ENCODE measurements at places on chromosomes 3 and 15. TPM values are rescaled to one million over a fixed set of nuclear protein-coding genes. Genes with fewer than 3 reads are reported as not detected.

GRCh38 chr3:49618412-49618811 lies 55.7 kb upstream of the APEH start:
- no peak for DNase-seq

DNA sequence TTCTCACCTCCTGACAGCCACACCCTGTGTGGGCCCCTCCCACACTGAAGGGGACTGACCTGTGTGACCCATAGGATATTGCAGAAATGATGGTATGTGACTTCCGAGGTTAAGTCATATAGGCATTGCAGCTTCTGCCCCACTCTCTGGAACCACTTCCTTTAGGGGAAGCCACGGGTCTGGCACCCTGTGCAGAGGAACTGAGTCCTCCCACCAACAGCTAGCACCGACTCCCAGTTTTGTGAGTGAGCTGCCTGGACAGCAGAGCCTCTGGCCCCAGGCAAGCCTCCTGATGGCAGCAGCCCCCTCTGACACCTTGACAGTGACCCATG lies 24.6 kb upstream of the SLC6A6 start:
- no peak for DNase-seq

DNA sequence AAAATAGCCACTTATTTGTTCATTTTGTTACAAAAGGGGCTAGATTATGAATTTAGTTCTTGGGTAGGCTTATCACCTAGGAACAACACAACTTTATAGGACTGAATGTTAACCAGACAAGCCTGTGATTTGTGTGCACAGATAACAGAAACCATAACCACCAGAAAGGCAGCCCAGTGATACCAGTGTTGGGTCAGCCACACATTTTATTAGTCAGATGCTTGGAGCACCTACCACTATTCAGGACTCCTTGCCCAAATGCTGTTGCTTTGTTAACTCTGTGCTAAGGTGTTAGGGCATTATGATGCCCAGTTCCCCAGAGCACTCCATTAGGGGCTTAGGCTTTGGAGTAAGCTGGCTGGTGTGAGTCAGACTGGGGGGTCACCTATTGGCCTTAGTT lies 22.5 kb downstream of the PLCL2 start:
- no peak for DNase-seq

GRCh38 chr3:10460951-10461545 lies 44.3 kb downstream of the ATP2B2 start:
- no peak for DNase-seq

DNA sequence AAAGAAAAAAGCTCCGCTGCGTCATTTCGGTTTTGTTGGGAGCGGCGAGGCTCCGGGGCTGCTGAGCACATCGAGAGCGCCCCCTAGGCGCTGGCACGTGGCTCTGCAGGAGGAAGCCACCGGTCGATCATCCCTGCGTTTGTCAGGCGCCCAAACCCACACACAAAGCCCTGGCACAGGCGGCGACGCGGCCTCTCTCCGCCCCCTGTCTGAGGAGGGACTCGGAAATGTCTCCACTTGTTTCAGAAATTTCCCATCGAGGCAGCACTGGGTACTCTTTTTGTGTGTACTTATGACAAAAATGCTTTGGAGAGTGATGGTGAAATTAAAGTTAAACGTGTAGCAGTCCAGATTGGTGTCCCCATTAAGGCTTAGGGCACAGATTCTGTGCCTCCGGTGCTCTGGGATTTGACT lies 407.3 kb upstream of the ONECUT1 start:
- DNase-seq: no peak

DNA sequence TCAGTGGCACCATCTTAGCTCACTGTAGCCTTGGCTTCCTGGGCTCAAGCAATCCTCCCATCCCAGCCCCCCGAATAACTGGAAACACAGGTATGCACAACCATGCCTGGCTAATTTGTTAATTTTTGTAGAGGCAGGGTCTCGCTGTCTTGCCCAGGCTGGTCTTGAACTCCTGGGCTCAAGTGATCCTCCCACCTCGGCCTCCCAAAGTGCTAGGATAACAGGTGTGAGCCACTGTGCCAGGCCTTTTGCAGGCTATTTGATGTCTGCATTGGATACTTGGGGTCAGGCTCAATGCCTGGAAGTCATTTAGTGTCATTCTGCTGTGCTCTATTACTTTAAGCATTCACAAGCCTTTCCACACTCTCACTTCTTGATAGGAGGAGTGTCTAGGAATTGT lies 17.6 kb downstream of the LIMD1 start:
- DNase-seq: no peak

DNA sequence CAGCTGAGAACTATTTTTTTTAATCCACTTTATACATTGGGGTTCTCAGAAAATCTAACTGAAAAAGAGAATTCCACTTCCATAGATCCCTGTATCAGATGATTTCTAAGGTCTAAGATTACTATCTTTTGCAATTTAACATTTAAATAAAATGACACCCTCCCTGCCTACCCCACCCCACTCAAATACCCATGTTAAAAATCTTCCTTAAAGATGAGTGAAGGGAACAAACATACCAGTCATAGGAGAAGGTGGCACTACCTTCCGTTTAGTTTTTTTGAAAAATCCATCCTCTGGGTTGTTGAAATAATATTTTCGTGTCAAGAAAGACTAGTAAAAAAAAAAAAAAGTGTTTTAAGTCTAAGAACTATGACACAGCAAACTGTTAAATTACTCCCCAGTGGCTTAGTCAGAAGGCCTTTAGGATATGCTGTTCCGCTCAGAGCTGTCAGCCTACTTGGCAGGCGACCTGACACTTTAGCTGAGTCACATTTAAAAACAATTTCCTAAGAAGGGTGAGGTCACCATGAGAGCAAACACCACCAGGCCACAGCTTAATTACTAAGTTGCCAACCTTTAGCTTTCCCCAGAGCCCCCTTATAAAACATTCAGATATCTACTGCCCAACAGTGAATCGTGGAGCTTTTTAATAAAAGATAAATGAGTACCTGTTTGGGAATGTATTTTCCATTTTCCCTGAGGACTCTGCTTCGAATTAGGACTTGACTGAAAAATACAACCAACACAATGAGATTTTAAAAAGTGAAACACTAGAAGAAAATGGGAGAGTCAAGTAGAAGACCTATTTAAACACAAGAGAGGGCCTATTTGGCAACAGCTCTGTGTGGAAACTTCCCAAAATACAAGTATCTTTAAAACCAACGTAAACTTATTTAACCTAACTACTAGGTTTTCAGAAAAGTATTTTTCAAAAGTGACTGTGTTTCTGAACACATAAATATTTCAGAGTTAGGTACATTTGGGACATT lies 9.6 kb downstream of the EMC3 start:
- DNase-seq: peak; percentile 67

DNA sequence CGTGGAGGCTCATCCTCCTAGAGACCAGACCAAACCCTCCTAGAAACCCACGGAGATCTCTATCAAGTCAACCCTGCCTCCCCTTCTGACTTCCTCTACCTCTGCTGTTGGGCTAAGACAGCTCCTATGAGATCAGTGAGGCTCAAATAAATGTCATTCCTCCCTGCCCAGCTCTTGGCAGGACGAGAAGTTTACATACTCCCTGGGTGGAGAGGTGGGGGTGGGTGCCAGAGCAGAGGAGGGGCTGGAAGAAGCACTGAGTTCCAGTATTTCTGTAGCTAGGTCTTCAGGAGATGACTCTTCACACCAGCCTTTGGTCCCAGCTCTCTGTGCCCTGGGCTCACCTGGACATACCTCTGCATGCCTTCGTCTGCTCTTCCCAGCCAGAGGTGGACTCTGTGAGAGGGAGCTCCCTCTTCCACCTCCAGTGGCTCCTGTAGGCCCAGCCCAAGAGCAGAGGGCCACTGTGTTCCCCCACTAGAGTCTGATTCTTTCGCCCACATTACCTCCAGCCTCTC lies 42.4 kb upstream of the TLE3 start:
- DNase-seq: no peak

- DNase-seq: no peak
These were observed 96.8 kb upstream of the TPM1 start for GRCh38 chr15:62945760-62946159.

DNA sequence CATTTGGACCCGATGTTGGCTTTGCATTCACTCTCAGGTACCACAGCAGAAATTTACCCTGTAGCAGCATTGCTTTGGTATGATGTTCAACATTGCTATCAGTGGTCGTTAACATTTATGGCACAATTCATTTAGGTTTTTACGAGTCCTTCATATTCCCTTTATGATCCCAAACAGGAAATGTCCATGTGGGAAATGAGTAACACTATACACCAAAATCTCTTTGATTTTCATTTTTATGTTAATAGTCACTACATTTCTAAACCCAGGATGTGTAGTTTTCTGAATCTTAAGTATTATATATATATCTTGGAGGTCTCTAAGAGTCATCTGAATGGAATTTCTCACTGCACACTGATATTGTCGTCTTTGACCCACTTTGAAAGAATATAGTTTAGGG lies 78.5 kb upstream of the RBMS3 start:
- no peak for DNase-seq

DNA sequence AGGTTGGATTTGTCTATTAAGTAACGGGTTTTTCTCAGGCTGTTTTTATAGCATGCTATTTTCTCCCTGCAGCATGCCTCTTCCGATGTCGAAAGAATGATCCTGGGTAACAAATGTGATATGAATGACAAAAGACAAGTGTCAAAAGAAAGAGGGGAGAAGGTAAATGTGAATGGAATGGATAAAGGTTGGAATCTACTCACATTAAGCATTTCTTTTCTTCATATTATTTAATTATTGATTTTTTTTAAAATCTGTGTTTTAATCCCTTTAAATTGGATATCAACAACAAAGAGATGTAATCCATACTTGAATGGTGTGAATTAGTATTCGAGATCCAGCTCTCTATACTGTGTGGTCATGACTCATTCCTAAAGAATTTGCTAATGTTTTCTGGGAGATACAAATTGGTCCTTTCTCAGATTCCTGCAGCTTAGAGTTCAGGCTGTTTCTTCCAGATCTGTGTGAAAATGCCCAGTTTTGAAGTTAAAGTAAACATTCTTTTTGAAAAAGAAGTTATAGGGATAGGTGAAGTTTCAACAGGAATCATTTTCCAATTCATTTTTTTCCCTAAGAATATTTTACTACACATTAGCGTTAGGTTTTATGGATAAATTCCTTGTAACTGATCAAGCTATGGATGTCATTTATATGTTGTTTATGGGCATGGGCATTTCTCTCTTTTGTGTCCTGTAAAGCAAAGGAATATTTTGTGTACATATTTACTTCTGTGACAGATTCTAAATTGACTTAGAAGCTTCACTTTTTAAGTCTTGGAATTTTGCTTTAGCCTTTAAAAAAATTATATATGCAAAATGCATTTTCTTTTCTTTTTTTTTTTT lies 20.8 kb upstream of the APH1B start:
- no peak for DNase-seq

- DNase-seq: no peak
These were observed 7.5 kb downstream of the TMEM207 start for GRCh38 chr3:190442240-190442639.

DNA sequence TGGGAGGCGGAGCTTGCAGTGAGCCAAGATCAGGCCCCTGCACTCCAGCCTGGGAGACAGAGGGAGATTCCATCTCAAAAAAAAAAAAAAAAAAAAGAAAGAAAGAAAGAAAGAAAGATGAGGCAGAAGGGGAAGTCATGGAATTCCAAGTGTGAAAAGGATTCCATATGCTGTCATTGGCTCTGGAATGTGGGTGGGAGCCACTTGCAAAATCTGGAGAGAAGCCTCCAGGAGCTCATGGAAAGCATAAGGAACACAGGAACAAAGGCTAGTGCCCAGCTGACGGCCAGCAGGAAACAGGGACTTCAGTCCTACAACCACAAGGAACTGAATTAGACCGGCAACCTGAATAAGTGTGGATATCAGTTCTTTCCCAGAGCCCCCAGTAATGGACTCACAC lies 12.5 kb upstream of the TRAK1 start:
- DNase-seq: no peak

DNA sequence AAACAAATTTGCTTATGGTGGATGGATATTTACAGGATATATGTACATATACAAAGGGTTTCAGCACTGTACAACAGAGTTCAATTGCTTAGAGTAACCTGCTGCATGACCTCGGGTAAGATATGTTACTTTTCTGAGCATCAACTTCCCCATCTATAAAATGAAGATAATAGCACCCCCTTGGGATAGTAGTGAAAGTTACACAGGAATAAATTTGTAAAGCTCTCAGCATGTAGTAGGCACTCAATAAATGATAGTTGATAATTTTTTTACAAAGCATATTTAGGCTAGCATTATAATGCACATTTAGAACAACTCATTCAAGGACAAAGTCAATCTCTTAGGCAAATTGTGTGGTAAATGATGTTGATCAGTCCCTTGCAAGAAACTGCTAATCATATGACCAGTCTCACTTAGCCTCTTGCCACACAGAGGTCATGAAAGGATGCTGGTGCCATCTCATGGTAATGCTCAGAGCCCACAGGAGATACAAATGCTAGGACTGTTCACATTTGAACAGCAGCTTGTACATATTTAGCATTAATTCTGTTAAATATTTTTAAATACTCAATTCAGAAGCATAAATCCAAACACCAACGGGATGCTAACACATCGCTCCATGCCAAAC lies 123.9 kb downstream of the MAGI1 start:
- no peak for DNase-seq

DNA sequence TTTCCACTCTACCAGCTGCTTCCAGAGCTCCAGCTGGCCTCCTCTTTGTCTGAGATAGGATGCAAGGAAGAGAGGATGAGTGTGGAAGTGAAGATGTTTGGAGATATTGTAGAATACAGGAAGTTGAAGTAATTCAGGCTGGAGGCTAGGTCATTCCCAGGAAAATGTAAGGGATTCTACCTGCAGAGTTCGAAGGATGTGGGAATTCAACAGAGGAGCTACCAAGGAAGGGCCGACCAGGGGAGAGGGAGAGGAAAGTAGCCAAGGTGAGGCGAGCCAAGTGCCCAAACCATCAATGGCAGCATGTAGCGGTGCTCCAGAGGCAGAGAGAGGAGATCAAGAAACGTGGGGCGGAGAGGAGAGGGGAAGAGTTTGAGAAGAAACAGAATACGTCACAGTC lies 49.0 kb upstream of the EPHB3 start:
- DNase-seq: no peak

DNA sequence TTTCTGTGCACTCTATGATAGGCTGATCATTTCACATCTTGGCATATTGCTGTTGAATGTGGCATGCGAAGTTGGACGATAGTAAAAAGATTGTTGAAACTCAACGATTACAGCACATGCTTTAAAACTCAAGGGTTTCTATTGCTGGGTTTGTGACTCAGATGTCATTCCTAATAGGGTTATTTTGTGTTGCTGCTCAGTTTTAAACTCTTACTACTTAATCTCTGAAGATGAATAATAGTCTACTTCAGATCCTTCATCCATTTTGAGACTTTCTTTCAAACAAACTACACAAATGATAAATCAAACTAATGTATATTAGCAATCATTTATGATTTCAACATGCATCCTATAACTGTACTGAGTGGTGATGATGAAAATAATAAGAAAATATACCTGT lies 71.3 kb upstream of the MBNL1 start:
- no peak for DNase-seq

- DNase-seq: no peak
These were observed 78.9 kb upstream of the GSK3B start for GRCh38 chr3:120173056-120173675.

The HESX1 gene
- 2.0 TPM for total RNA-seq

The ADGRG7 gene
- not detected for total RNA-seq

The SENP2 gene
- 49.0 TPM for total RNA-seq

The ARGFX gene
- total RNA-seq: not detected

The SNTN gene
- not detected for total RNA-seq

The ZNF501 gene
- 3.0 TPM for total RNA-seq

The ST8SIA2 gene
- not detected for total RNA-seq

The ACTC1 gene
- total RNA-seq: 47.7 TPM

The TYRO3 gene
- total RNA-seq: 5.4 TPM

The SSUH2 gene
- total RNA-seq: not detected

Measured in thoracic aorta (tissue), 2 donors.